Activated naive CD4-positive, alpha-beta T cell (primary cell): ENCODE measurements at places on chromosomes 2 and 18.
A peak's percentile ranks its signal among the peaks of the same experiment; 100 is the strongest.

GRCh38 chr18:25351280-25351775 lies 638 bp downstream of the ZNF521 start:
- DNase-seq: no peak

- no peak for DNase-seq
These were observed 5.3 kb upstream of the STAMBP start for GRCh38 chr2:73823416-73823815.

GRCh38 chr18:75005626-75006025 lies 203.3 kb downstream of the PTGR3 start:
- DNase-seq: no peak

- DNase-seq: no peak
These were observed 48.4 kb upstream of the TNP1 start for GRCh38 chr2:216908300-216908699.

DNA sequence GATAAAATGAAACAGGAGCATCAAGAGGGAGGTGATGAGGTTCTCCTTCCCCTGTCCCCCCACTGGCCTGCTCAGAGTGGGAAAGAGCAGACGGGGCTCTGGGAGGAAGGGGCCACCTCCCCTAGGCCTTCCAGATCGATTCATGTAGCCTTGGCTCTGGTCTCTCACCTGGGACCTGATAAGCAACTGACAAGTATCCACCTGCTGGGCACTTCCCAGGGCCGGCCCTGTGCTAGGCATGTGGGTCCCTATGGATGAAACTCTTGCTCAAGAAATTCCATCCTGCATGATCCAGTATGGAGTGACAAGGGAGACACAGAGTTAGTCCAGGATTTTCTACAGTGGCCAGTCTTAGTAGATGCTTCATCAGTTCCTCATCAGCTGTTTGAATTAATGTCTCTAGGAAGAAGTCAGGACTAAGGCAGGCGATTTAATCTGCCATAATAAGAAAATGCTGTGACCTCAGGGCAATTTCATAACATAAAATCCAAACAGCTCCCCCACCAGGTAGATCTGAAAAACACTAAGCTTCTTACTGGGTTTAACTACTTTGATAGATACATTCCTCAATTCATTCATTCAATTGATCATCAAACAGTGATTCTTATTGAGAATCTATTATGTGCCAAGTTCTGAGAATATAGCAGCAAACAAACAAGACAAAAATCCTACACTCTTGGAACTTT lies 44.7 kb upstream of the ZFP36L2 start:
- no peak for DNase-seq

- DNase-seq: no peak
These were observed 389.4 kb upstream of the RGPD4 start for GRCh38 chr2:107437265-107437664.

GRCh38 chr2:48092846-48093803 lies 186.8 kb upstream of the FBXO11 start:
- DNase-seq: no peak

DNA sequence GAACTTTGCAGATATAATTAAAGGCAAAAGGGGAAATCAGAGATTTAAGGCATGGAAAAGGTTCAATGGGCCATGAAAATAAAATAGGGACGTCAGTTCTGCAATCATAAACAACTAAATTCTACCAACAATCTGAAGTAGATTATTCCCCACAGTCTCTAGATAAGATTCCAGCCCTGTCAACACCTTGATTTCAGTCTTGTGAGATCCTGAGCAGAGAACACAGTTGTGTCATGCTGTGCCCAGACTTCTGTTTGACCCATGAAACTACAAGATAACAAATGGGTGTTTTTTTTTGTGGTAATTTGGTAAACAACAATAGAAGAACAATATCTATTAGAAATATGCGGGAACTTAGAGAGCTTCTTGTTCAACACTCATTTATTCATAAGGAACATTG lies 66.2 kb upstream of the RIT2 start:
- no peak for DNase-seq

DNA sequence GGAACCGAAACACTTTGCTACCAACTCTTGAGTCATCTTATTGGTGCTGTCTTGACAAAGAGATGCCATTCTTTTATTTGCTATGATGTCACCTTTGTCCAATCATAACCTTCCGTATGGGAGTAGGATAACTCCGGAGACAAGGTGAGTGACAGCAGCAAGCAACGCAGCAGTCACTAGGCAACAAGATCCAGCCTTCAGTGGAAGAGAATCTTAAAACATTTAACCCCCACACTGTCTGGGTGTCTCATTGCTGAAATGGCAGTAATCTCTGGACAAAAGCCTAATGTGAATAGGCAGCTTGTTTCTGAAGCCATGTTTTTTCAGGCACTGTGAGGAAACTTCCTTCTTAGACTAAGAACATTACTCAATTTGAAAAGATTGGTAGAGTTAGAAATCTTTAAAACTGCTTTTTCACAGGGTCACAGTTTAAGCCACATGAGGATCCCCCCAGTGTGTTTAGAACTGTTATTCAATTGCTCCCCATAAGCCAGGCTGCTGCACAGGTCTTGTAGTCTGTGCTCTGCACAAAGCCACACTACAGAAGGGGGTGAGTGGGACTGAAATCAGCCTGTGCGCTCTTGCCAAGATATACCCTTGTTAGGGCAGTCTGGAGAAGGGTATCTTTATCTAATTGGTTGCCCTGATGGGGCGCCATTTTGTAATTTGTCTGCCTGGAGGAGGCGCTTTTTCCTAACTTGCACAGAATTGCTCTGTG lies 131.5 kb upstream of the STON1 start:
- no peak for DNase-seq

- no peak for DNase-seq
These were observed 585 bp upstream of the ANAPC1 start for GRCh38 chr2:111884592-111884964.

DNA sequence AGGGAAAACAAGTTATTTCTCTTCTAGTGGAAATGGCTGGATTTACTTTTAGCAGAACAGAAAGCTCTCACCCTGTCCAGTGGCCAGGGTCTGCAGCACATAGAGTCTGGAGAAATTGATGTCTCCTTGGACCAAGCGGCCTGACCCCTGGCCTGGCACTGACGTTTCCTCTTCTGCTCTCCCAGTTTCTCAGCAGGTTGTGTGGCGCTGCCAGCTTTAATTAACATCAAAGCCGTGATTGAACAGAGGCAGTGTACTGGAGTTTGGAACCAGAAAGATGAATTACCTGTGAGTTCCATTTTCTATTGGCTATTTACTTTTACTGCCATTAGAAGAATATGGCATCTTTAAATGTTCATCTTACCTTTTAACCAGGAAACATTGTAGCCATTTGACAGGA lies 20.9 kb downstream of the CD8A start:
- DNase-seq: no peak

DNA sequence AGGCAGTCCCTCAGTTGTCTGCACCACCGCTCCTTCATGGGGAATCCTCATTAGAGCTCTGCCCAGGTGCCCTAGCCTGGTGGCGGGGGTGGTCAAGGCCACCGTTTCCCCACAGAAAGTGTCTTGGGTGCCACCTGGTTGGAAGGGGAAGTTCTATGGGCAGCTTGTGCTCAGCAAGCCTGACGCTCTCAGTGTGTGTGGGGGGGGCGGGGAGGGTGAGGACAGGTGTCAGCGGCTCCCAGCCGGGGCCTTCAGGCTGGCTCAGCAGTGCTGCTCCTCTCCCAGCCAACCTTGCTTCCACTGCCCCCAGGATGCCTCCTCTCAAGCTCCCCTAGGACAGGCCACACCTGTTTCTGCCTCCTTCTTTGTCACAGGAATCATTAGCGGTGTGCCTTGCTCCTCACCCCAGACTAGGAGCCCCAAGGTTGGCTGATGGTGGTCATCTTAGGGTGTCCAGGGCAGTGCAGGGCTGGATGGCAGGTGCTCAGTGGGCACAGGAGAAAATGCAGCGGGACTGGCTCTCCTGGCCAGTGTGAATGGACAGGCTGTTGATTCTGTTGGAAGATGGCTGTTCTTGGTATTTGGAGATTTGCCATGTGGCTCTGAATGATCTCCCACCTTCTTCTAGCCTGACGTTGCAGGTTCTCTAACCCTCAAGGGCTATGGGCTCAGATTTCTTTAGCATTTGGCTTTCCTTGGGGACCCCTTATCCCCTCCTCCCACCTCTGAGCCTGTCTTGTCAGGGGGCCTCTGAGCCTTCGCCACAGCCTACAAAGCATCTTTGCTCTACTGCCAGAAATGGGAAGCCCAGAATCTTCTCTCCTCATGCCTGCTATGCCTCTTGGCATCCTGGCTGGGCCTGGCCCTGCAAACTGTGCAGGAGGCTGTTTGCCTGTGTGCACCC lies 185.8 kb upstream of the HS6ST1 start:
- DNase-seq: no peak

DNA sequence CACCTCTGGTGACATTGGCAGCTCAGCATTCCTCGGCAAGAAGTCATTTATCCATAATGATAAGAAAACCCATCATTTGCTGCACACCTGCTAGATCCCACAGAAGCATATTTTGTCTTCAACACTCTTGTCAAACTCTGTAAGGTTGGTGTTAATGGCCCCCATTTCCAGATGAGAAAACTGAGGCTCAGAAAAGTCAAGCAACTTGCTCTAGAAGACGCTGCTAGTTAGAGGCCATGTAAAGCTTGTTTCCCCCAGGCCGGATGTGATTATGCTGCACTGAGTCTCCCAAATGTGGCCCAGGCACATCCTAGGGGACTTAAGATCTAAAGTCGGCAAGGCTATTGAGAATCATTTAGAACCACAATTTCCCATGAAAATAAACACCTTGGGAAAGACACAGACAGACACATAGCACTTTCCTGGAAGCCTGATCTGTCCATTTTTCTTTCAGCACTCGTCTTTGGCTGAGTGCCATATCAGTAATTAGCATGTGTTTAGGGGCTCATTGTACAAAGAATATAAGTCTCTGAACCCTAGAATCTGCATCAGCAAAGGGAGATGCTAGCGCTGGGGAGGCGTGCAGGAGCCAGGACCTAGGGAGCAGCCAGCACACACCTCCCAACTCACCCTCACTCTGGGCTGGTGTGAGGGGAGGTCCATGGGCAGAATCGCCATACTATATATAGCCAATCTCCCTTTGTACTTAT lies 39.3 kb downstream of the C1QL2 start:
- DNase-seq: no peak

- DNase-seq: no peak
These were observed 39.7 kb upstream of the IGFBP5 start for GRCh38 chr2:216735086-216735485.

DNA sequence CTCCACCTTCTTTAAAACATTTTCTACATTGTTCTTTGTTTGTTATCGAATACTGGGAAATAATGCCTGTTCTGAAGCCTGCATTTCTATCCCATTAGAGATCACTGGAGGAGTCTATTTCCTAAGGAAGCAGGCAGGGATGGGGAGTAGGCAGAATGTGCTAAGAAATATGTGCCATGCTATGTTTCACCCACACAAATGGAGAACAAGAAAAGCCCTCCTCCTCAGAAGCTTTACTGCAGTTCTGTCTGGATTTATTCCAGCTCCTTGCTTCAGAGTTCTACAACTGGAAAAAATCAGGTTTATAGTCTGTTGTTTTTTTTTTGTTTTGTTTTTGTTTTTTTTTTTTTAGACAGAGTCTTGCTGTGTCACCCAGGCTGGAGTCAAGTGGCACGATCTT lies 825.1 kb downstream of the SLC4A3 start:
- no peak for DNase-seq

- no peak for DNase-seq
These were observed 39.6 kb upstream of the NEMP2 start for GRCh38 chr2:190574169-190574568.

DNA sequence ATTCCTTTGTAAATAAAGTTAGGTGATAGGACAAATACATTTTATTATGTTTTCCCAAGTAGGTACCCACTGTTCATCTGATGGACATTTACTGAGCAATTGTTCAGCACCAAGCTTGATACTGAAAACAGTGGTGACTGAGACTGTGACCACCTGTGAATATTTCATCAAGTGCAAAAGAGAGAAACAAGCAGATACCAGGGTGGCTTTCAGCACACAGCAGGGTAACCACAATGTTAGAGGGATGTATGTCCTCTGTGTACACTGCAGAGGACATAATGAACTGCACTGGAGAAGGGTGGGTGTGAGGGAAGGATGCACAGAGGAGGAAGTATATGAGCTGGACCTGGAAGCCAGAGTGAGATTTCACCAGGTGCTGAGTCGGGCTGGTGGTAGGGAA lies 411.8 kb downstream of the RAD51AP2 start:
- DNase-seq: no peak

DNA sequence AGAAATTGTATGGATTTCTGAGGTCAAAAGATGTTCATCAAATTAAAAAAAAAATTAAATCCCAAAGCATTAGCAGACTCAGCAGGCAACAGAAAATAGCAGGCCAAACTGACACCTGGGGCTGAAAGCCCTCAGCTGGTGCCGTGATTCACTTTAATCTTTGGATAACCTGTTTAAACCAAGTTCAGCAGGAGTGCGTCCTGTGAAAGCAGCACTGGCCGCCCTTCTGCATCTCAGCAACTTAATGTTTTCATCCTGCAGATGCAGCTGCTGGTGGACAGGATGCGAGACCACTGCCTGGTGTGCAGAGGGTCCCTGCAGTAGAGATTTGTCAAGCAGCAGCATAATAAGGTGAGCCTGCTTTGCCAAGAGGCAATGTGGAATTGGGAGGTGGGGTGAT lies 41.2 kb downstream of the CCDC68 start:
- DNase-seq: no peak

- peak; percentile 33 for DNase-seq
These were observed at the start of gene MBP for GRCh38 chr18:77132369-77133050. Gene MBP (minus strand): TSS chr18:77132783. CDS start chr18:77105261, 27,522 bp downstream.

DNA sequence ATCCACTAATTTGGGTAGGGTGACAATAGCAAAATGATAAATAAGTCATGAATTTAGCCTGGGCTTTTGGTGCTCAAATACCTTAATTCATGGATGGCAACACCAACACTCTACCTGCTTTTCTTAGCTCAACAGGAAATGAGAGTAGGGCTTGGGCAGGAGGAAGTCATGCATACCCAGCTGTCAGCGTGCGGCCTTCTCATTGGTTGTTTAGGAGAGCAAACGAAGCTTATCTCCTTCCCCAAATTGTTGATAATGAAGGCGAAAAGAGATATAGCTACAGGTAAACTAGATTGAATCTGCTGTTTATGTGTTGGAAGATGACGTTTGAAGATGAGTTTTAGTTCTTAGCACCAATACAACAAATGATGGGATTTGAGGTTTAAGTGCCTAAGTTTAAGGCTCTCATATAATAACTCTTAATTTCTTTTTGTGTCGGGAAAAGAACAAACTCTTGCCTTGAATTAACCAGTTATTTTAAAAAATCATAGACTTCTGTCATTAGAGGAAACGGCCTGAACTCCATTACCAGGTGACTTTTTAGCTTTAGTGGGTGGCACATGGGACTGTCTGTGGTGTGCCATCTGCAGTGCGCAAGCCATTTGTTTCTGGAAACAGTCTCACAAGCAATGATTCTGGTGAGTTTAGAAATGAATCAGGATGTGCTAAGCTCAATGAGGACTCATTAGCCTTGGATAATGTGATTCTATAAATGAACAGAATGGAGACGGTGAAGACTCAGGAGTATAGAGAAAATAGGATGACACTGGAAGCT lies 19.8 kb downstream of the MAP4K4 start:
- no peak for DNase-seq

- DNase-seq: no peak
These were observed 1101.3 kb downstream of the LRP1B start for GRCh38 chr2:141029428-141030078.

DNA sequence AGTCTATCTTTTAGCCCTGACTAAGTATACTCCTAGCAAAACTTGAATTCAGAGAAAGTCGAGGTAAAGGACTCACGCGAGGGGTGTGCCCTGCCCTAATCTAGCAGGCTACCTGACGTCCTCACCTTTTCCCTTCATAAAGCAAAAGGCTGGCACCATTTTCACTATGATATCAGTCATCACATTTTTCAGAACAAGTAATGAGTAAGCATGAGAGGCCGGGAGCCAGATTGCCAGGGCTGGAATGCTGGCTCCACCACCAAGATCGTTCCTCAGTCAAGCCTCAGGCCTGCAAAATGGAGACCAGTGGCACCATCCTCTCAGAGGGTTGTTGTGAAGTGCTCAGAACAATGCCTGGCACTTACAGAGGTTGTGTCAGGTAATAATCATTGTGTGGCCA lies 18.7 kb upstream of the NCKAP5 start:
- no peak for DNase-seq
